ENCODE measurements at places on chromosomes 12 and 14.
A peak's percentile ranks its signal among the peaks of the same experiment; 100 is the strongest.

GRCh38 chr12:128914908-128915563 lies 61.8 kb downstream of the GLT1D1 start:
- no peak for DNase-seq

- no peak for DNase-seq
These were observed 4.3 kb upstream of the NIN start for GRCh38 chr14:50835280-50835679.

DNA sequence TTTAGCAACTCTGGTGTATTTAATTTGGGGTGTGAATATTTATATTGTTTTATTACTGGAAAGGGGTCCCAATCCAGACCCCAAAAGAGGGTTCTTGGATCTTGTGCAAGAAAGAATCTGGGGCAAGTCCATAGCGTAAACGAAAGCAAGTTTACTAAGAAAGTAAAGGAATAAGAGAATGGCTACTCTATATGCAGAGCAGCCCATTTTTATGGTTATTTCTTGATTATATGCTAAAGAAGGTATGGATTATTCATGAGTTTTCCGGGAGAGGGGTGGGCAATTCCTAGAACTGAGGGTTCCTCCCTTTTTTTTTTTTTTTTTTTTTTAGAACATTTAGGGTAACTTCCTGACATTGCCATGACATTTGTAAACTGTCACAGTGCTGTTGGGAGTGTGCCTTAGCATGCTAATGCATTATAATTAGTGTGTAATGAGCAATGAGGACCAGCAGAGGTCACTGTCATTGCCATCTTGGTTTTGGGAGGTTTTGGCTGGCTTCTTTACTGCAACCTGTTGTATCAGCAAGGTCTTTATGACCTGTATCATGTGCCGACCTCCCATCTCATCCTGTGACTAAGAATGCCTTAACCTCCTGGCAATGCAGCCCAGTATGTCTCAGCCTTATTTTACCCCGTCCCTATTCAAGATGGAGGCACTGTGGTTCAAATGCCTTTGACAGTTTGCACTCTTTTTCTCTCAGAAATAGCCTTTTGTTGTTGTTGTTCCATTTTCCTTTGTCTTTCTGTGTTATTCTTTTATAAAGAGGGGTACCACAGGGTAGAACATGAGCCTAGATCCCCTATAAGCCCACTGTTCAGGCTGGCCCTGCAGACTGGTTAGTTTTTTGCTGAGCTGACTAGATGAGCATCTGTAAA lies 75.5 kb upstream of the DCD start:
- DNase-seq, result no peak

DNA sequence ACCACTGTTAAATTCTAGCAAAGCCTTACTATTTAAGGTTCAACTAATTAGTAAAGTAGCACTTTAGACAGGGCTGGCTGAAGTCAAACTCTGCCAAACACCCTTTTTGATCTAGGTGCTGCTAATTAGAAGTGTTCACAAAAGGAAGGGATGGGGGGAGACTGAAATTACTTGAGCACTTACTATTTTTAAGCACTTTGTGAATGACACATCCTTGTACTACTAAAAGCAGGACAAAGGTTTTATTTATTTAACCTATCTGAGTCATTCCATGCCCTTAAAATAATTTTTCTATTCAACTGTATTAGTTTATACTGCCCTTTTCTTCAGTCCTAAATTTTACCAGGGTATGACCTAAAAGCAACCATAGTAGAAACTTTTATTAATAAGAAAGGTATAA lies 20.1 kb downstream of the MBIP start:
- DNase-seq, result no peak

DNA sequence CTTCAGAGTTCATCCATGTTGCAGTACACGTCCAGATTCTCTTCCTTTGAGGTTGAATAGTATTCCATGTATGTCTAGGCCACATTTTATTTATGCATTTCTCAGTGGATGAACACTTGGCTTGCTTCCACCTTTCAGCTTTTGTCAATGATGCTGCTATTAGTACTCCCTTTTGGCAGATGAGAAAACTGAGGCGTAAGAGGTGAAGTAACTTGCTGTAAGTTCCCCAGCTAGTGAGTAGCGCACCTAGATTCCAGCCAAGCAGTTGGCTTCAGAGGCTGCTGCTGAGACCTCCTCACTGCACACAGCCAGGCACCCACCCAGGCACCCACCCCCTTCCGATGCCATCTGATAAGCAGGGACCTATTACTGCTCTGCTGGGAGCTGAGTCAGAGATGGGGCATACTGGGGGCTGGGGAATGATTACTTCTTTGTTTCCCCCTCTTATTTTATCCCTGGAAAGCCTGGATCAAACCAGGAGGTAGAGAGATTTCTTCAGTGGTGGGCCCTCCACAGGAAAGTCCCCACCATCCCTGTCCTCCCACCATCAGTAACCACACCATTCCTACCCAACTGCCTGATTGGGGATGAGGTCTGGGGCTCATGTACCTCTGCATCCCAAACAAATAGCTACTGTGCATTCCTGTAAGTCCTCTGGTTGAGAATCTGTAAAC lies 234.6 kb downstream of the PCNX1 start:
- DNase-seq, result no peak

GRCh38 chr12:92537290-92537960 lies 165.4 kb upstream of the PLEKHG7 start:
- DNase-seq, result no peak

- no peak for DNase-seq
These were observed 46.3 kb downstream of the NTS start for GRCh38 chr12:85920324-85920947.

- no peak for DNase-seq
These were observed 1160.2 kb downstream of the TMEM121 start for GRCh38 chr14:106686533-106686932.

DNA sequence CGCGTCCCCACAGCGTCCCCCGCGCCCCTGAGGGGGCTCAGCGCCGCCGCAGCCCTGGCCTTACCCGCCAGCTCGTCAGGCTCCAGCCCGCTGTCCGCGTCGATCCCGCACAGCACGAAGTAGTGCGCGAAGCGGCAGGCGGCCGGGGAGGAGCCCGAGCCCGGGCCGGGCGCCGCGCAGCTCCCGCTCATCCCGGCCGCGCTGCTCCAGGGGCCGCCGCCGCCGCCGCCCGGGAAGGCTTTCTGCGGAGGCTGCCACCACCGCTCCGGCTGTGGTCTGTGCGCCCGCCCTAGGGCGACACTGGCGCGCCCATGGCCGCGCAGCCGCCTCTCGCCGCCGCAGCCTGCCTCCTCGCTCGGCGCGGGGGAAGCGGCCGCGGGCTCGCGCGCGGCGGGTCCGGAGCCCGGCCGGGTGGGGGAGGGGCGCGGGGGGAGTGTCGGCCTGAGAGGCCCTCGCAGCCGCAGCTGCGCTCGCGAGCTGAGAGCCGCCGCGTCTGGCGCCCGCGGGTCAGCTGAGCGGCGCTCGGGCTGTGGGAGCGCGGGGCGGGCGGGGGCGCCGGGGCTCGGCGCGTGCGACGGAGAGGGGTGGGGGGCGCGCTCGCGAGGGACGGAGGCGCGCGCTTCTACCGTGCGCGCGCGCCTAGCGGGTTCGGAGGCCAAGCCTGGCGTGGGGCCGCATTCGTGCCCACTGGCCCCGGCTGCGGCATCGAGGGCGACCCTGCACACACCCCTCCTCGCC lies at the start of gene DENND5B:
Gene DENND5B (minus strand): TSS at position 495 of the 738 bp plus-strand sequence. CDS start 304 bp downstream, at position 191.
- DNase-seq, result no peak

DNA sequence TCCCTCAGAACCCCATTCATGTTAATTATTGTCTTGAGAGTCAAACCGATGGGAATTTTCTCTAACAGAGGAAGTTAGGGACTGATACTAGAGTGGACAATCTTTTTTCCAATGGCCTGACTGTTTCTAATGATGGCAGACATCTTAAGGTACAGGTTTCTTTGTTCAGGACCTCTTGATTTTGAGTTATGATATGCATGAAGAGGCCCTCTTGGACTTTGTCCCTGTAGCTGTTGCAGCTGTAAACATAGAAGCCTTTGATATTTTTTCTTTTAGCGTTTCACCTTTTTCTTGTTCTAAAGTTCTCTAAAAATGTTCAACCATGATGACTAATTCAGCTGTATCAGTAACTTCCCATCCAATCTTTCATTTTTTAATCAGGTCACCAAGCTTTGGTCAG lies 53.0 kb downstream of the LGR5 start:
- DNase-seq, result no peak

DNA sequence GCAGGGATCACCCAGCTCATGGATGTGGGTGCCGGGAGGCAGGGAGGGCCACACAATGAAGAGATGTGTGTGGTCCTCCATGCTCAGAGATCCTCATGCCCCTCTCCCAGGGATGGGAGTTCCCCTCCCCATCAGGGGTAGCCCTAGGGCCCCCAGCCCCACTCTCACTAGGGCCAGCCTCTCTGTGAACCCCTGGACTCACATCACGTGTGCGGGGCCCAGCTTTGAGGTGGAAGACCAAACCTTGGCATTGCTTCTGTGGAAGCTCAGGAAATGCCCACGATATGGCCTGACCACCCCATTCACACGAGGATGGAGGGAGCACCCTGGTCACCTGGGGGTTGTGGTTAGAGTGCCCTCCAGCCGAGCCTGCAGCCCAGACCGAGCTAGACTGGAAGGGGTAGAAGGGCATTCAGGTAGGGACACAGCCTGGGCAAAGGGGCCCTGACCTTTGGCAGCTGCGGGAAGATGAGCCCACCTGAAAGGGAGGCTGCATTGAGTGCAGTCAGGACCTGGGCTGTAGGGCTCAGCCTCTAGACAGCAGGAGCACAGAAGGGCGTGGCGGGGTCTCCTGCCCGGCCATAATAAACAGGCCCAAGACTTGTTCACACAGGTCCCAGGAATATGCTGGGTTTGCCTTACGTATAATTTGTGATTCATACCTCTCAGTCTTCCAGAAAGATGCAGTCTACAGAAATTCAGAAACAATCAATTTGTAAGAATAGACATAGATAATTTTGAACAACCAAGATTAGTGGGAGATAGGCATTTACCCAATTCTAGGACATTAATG lies 34.8 kb upstream of the RCOR1 start:
- no peak for DNase-seq

GRCh38 chr12:78863482-78864402 lies 832 bp upstream of the SYT1 start:
- DNase-seq, result peak; percentile 69

GRCh38 chr12:64864319-64864718 lies 39.9 kb downstream of the TBC1D30 start:
- DNase-seq, result no peak

- no peak for DNase-seq
These were observed 127.7 kb upstream of the SRRM4 start for GRCh38 chr12:118853634-118854033.

GRCh38 chr12:85639834-85640233 lies 196.4 kb downstream of the RASSF9 start:
- no peak for DNase-seq

- DNase-seq, result no peak
These were observed 28.3 kb downstream of the LRCOL1 start for GRCh38 chr12:132582058-132582420.

DNA sequence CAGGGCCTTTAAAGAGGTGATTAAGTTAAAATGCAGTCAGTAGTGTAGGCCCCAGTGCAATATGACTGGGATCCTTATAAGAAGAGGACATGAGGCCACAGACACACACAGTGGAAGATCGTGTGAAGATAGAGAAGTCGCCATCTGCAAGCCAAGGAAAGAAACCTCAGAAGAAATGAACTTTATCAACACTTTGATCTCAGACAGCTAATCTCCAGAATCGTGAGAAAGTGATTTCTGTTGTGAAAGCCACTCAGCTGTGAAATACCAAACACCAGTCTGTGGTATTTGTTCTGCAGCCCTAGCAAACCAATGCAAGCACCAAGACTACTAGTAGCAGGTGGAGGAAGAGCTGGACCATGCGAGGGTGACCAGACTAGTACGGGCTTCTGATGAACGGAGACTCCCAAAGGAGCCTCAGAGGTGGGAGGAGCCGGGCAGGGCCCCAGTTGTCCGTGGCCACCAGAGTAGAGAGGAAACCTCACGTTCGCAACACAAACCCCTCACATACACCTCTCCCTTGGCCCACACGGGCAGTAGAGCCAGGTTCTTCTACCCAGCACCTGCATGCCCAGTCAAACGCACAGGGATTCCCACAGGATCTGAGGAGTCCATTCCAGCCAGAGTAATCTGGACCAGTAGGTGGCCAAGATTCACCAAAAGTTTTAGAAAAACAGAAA lies 243.0 kb downstream of the TTC8 start:
- no peak for DNase-seq

- no peak for DNase-seq
These were observed 18.1 kb downstream of the CDKN1B start for GRCh38 chr12:12735301-12735700.

GRCh38 chr12:70837026-70837425 lies 83.5 kb downstream of the PTPRR start:
- no peak for DNase-seq

DNA sequence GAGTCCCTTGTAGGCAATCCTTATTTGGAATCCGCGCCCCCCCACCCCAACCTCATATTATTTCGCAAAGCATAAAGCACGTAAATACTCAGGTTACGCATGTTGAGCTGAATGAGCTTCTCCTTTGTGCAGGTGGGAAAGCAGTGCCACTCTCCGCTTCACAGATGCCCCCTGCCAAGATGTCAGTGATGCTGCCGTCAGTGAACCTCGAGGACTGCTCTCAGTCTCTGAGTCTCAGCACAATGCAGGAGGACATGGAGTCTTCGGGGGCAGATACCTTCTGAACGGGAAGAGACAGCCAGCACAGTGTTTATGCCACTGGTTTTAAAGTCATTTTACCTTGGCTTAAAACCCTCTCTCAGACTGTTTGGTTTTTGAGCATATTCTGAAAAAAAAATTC lies 90.1 kb upstream of the DACT1 start:
- DNase-seq, result no peak

GRCh38 chr12:86959766-86960458 lies 703.7 kb upstream of the MGAT4C start:
- DNase-seq, result no peak

DNA sequence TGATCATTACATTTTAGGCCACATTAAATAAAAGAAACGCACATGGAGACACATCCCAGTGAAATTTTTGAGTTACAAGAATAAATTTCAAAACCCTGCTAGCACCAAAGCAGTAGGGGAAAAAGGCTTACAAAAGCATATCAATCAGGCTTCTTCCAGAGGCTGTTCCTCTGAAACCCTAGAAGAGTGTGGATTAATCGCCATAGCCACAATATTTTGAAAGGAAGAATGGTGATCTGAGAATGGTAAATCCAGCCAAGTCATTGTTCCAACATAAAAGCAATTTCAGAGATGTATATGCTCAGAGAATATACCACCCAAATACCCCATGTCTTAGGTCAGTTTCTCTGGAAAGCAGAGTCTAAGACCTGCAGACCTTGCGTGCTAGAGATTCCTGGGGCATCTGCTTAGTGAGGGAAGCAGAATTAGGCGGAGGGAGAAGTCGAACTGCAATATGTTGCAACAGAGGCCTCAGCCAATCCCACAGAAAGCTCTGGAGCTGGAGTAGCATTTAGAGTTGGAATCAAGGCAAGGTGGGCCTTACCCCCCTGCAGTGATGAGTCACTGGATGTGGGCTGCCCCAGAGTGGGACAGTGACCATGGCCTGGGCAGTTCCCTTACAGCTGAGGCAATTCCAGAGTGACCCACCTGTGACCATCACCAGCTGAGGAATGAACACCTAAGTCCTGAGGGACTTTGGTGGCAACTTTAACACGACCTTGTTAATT lies 125.2 kb downstream of the NTF3 start:
- no peak for DNase-seq

GRCh38 chr12:124902916-124903315 lies 11.5 kb downstream of the UBC start:
- no peak for DNase-seq

- no peak for DNase-seq
These were observed 131.4 kb upstream of the OR4E1 start for GRCh38 chr14:21804981-21805380.

Data from iPS DF 19.7 (cell line).